ENCODE measurements at places on chromosomes 2 and 18.

GRCh38 chr18:56921896-56922480 lies 224.9 kb upstream of the BOD1L2 start:
- no peak for DNase-seq

- DNase-seq = no peak
Observed at GRCh38 chr2:229679393-229680125, 34.8 kb downstream of the DNER start.

- DNase-seq = no peak
Observed at GRCh38 chr2:45902380-45902779, 250.9 kb downstream of the PRKCE start.

DNA sequence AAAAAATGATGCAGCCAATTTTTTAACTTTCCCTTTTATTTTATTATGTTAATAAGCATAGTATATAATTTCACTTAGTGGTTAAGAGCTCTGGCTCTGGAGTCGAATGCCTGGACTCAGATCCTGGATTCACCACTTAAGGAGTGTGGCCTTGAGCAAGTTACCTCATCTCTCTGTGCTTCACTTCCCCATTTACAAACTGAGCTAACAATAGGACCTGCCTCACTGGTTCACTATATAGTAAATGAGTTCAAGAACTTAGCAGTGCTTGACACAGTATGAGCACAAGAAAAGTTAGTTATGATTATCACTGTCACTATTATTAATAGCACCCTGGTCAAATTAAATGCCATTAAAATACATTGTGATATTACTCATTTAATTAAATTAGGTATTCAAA lies 30.6 kb downstream of the SCN3A start:
- no peak for DNase-seq

GRCh38 chr2:85929096-85930050 lies 40.6 kb upstream of the ST3GAL5 start:
- no peak for DNase-seq

DNA sequence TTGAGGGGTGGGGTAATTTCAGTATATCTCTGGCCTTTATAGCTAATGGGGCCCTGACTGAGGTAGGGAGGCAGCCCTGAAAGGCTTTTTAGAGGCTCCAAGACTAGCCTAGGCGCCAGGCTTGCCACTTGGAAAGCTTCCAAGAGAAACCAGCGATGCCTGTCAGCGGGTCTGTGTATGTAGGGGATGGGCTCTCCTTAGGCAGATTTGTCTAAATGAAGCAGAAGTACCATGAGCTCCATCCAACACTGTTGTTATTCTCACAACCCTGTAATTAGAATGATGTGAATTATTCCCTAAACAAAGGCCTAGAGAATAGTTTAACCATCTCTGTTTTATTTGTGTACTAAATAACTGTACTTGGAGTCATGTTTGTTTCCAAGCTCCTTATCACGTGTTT lies 138.1 kb downstream of the B3GNT2 start:
- no peak for DNase-seq

DNA sequence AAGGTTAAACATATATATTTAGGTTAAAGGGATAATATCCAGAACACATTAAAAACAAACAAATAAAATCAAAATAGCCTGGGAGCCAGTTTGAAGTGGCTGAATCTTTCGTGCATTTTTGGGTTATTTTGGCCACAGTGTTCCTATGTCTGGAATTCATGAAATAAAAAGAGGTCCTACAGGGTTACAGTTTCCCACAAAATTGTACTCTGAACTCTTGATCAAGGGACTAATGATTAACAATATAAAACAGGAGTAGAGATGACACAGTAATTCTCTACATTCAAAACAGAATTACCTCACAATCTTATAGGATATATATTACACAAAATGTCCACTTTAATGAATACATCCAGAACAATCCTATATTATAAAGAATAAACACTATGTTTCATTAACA lies 24.9 kb downstream of the VPS4B start:
- DNase-seq = no peak

DNA sequence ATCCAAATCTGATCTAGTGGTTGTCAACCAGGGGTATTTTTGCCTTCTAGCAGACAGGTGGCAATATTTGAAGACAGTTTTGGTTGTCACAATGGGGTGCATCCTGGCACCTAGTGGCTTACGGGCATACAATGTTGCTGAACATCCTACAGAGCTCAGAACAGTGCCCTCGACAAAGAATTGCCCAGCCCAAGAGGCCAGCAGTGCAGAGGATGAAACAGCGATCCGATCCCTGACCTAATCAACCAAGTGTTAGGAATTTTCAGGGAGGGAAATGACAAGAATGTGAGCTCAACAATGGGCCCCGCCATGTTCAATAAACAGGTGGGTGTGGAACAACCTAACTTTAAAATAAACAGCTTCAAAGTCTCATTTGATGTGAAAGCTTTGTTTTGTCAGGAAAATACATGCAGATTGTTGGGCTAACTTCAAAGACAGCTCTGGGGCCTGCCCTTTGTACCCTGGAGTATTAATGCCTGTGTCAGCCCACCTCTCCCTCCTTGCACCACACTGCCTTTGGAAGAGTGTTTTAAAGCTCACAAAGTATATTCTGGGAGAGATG lies 22.5 kb upstream of the SCYGR5 start:
- no peak for DNase-seq

DNA sequence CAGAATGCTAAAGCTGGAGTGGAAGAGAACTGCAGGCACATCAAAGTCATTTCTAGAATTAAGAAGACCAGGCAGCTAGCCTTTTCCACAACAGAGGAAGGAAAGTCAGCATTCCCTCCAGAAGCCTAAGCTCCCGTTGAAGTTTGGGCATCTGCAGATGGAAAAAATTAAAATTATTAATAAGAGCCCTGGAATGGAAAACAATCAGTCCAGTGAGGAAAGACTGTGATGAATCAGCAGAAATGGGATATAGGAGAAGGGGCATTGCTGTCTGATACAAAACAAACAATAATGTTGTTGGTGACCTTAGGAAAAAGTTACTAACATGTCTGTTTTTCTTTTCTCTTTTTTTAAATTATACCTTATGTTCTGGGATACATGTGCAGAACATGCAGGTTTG lies 450.7 kb upstream of the SLC14A2 start:
- no peak for DNase-seq

Data from stimulated activated CD4-positive, alpha-beta T cell treated with anti-CD3 and anti-CD28 coated beads, Interleukin-1b, Interleukin-23, amount 100 ng/mL, for 1 hour (primary cell).